Occipital lobe (tissue), 3 donors: ENCODE measurements at places on chromosomes 5 and 9. TPM values are rescaled to one million over a fixed set of nuclear protein-coding genes. Genes with fewer than 3 reads are reported as not detected.

GRCh38 chr9:96006296-96006879 lies 130.9 kb downstream of the ERCC6L2 start:
- DNase-seq = no peak

GRCh38 chr5:69271376-69271775 lies 36.7 kb downstream of the CDK7 start:
- no peak for DNase-seq

DNA sequence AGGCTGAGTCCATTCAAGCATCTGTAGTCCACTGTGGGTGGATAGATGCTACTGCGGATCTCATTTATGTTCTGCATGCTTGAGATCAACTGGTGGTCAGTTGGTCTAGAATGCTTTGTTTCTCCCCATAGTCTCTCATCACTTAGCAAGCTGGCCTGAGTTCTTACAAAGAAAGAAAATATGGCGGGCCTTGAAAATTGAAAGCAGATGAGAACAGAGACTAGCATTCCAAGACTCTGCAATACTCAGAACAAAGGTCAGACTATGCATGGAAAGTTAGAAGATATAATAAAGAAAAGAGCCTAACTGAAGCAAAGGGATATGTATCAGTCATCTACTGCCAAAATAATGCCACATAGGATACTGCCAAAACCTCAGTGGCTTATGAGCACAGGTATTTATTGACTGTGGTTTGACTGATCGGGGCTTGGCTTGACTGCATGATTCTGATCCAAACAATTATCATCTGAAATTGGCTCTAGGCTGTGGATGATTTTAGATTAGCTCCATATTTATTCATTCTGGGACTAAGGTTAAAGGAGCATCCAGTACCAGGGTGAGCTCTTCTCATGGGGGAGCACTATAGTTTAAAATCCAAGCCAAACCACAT lies 258.9 kb downstream of the TAF11L14 start:
- DNase-seq = no peak

- no peak for DNase-seq
Measured at GRCh38 chr5:124056326-124056990, 544.5 kb downstream of the CSNK1G3 start.

GRCh38 chr5:131171276-131171810 lies 599 bp downstream of the LYRM7 start:
- DNase-seq = no peak

- DNase-seq = no peak
Measured at GRCh38 chr5:1004461-1005248, 3.9 kb upstream of the NKD2 start.

Gene ENTREP1
- total RNA-seq = 1.4 TPM

Gene TLR4
- 10.8 TPM for total RNA-seq
